ENCODE measurements at places on chromosomes 16 and 17. TPM values are rescaled to one million over a fixed set of nuclear protein-coding genes. Genes with fewer than 3 reads are reported as not detected.

The GP1BA gene
- not detected for total RNA-seq

The ABCC6 gene
- total RNA-seq = 1.8 TPM

The C17orf50 gene
- total RNA-seq = 0.30 TPM

The KRT27 gene
- not detected for total RNA-seq

The IRX6 gene
- total RNA-seq = 0.14 TPM

The CCDC200 gene
- total RNA-seq = not detected

The SEPTIN12 gene
- total RNA-seq = not detected

GRCh38 chr17:33178681-33179080 is 114.4 kb downstream of the ASIC2 start:
- no peak for DNase-seq

- no peak for DNase-seq
Measured at GRCh38 chr16:67458121-67458641, 22.8 kb downstream of the ATP6V0D1 start.

- DNase-seq = no peak
Measured at GRCh38 chr17:80183581-80184422, 14.0 kb downstream of the CARD14 start.

- peak; percentile 72 for DNase-seq
Measured at GRCh38 chr17:27345141-27345904, 51.4 kb downstream of the WSB1 start.

GRCh38 chr16:11836650-11837244 is 14.6 kb downstream of the RSL1D1 start:
- DNase-seq = no peak

DNA sequence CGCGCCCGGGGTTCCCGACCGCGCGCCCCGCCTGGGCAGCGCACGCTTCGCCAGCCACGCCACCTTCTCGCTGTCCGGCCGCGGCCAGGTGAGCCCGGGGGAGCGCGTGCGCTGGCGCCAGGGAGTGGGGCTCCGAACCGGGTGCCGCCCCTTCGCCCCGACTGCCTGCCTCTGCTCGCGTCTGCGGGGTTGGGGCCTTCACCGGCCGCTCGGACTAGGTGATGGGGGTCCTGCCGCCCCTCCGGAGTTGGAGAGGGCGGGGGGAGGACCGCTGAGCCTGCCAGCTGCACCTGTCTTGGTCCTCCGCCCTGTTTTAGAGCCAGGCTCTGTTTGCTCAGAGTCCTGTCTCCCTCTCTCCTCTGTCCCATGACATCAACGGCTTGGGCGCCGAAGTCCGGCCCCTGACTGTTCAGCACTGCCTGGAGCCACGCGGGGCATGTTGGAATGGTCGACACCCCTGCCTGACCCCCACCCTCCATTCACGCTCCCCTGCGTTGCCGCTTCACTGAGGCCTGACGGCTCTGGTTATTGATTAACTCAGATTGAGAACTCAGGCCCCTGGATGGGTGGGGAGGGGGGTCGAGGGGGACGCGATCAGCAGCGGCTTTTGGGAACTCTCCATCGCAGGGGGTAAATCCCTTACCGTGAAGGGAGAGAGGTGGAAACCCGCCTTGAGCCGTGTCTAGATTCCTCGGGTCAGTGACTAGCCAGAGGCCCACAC is 748 bp downstream of the SMTNL2 start:
- DNase-seq = peak; percentile 39

GRCh38 chr17:7885367-7886226 is 3.0 kb upstream of the CHD3 start:
- DNase-seq = peak; percentile 53

- DNase-seq = no peak
Measured at GRCh38 chr17:39920218-39921210, 2.1 kb upstream of the GSDMB start.

GRCh38 chr17:15466131-15466530 is 1.3 kb downstream of the CDRT4 start:
- DNase-seq = no peak

GRCh38 chr17:50558581-50558940 is 2.0 kb upstream of the CACNA1G start:
- no peak for DNase-seq

Data from WTC11 (cell line).